ENCODE measurements at places on chromosomes 3 and 15.
A peak's percentile ranks its signal among the peaks of the same experiment; 100 is the strongest.

DNA sequence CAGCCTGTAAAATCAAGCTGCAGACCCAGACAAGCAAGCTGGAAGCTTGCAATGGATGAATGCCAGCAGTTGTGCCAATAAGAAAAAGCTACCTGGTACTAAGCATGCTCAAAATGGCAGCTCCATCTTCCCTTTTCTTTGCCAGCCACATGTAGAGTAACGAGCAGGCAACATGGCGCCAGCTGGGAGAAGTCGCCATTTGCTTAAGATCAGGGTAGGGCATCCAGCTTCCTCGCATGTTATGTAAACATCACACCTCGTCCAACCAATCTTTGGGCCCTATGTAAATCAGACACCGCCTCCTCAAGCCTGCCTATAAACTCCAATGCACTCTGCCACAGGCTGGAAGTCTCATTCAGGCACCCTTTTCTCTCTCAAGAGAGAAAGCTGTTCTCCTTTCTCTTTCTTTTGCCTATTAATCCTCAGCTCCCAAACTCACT is 973.9 kb downstream of the FHIT start:
- DNase-seq = no peak

DNA sequence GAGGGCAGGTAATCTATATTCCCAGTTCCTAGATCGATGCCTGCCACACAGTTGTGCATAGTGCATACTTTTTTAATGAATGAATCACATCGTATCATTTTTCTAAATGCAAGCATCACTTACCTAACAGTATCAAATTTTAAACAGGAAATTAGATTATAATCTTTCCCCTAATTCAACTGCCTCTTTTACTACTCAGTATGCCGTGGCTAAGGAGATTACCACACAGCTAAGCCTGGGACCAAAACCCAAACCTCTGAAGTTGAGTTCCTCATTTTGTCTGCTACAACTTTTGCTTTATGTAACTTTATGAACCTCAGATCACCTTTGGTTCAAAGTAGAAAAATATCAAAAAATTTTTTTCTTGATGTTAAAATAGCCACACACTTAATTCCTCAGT is 53.2 kb upstream of the FNDC3B start:
- no peak for DNase-seq

- peak; percentile 0 for DNase-seq
Observed at GRCh38 chr3:23999012-23999641, 54.0 kb downstream of the NR1D2 start.

DNA sequence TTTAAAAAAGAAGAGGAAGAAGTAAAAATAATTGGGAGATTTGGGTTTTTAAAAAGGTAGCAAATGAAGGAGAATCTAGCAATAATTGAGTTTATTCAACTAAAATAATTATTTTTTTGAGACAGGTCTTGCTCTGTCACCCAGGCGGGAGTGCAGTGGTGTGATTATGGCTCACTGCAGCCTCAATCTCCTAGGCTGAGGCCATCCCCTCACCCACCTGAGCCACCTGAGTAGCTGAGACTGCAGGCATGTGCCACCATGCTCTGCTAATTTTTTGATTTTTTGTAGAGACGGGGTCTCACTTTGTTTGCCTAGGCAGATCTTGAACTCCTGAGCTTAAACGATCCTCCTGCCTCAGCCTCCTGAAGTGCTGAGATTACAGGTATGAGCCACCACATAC is 27.7 kb upstream of the ARF4 start:
- no peak for DNase-seq

GRCh38 chr3:182234881-182235280 is 523.2 kb downstream of the SOX2 start:
- no peak for DNase-seq

GRCh38 chr3:170724599-170725280 is 138.9 kb upstream of the SLC7A14 start:
- DNase-seq = no peak

- DNase-seq = no peak
Observed at GRCh38 chr3:156150434-156151066, 30.2 kb downstream of the KCNAB1 start.

GRCh38 chr3:13495351-13495813 is 15.3 kb downstream of the HDAC11 start:
- DNase-seq = no peak

DNA sequence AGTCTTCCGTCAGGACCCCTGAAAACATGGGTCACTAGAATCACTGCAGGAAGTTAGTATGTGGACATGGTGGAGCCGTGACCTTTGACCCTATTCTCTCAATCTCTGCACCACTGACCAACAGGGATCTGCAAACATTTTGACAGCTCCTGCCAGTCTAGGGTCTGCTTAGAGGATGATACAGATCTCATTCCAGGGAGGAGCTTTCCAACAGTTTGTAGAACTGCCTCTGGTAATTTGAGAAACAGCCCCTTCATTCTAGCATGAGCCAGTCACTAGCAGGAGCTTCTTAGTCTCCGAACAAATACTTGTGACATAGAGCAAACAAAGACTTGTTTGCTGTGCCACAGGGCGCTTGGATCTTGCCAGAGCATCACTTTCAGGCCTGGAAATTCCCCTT is 270.3 kb upstream of the CFAP20DC start:
- no peak for DNase-seq

DNA sequence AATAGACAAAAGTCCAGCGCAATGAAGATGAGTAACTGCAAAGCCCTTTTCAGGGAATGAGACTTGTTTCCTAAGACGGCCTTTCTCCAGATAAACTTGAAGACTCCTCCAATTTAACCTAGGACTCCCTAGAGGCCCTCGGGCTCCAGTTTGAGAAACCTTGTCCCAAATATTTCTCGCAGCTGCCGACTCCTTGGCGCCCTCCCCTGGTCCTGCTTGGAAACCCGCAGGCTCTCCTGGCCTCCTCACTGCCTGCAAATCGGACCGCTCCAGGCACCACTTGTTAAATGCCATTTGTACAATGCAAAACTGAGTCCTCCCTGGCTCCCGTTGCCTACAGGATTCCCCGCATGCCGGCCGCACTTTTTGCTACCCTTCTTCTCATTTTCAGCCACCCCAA is 36.8 kb downstream of the MUC4 start:
- no peak for DNase-seq

GRCh38 chr3:48236531-48236930 is 4.4 kb upstream of the ZNF589 start:
- no peak for DNase-seq

DNA sequence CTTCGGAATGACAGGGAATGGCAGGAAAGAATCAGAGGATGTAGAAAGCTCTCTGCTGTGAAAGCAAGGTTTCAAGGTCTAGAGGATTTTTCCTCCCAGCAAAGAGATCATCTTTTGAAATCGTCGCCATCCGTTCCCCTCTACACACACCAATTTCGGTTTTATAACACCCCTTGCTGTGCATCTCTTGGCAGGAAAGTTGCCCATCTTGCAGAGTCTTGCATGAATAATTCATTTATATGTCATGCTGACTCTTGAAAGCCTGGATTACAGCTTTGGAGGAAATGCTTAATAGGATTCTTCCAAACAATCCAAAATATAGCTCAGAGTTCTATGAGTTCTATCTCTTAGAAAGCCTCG is 262.7 kb downstream of the CHL1 start:
- no peak for DNase-seq

GRCh38 chr3:143849854-143850549 is 1.7 kb upstream of the SLC9A9 start:
- no peak for DNase-seq
